Activated CD4-positive, alpha-beta T cell treated with anti-CD3 and anti-CD28 coated beads for 4 hours (primary cell): ENCODE measurements at places on chromosomes 5 and 9.

DNA sequence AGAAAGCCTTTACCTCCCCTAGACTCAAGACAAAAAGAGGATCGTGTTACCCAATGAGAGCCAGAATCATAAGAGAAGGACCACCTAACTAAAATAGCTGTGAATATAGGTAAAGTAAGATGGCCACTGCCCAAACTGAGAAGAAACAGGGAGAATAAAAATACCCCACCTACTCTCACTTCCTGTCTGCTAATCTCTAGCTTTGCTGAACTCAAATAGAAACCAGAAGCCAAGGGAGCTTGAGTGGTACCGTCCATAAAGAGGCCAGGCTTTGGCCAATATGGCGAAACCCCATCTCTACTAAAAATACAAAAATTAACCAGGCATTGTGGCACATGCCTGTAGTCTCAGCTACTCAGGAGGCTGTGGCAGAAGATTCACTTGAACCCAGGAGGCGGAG, 123.0 kb upstream of the FST start:
- DNase-seq = no peak

DNA sequence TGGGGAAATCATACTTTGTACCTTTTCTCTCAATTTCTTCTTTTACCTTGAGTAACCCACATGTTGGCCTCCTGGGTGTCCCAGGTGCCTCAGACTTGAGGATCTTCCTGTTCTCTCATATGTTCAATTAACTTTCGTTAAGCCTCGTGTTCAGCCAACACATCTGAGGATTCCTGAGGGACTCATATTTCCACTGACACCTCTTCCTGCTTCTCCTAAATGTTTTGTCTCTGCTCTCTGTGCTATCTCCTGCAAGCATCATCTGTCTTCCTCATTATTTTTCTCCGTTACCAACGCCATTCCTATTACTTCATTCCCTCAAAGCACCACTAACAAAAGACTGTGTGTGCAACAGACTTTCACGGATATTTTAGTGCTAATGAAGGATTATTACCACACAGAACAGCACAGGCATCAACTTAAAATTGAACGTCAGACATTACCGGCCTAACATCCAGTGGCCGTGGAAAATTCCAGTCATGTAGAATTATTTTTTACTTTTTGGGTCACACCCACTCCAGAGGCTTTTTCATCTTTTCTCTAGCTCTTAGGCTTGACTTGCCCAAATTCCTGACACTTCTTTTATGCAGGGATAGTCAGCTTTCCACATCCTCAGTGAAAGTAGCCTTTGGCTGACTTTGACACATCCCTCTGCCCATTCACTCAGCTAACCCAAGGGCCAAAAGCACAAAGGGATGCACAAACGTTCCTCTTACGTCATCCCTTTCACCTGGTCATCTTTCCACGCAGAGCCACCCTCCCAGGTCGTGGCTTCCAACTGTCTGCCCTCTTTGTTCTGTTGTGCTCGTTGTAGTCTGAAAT, 46.0 kb upstream of the OSMR start:
- no peak for DNase-seq

- DNase-seq = no peak
Observed at GRCh38 chr9:93427655-93428379, 23.7 kb upstream of the FAM120A start.

DNA sequence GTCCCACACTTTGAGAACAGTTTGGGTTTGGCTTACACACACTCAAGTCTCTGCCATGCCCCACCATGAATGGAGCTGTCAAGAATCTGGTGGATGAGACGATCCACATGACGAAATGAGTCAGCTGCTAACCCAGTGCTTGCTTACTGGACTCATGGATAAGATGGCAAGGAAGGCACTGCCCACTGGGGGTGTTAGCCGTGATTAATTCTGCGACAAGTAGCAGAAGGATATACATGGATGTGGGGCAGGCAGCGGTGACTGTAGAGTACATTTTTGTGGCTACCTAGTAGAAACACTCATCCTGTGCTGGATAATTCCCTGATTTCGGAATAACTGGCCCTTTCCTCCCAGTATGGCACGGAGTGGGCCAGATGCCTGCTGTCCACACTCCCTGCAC, 77.5 kb downstream of the SPATA31C2 start:
- DNase-seq = no peak

GRCh38 chr9:133054966-133055365, 6.8 kb upstream of the CEL start:
- no peak for DNase-seq

DNA sequence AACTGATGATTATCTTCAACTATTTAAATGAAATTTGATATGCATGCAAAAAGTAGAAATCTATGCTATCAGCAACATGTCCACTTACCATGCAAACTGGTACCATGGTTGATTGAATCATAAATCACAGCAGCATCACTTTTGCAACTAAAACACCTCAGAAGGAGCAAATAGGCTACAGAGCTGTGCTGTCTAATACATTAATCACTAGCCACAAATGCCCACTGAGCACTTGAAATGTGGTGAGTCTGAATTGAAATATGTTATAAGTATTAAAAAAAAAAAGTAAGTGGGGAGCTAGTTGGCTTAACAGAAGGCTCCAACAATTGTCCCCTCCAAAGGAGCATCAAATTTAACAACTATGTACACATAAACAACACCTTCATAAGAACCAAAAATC, 112.5 kb downstream of the FAM114A2 start:
- no peak for DNase-seq
